ENCODE measurements at places on chromosomes 16 and 17.

GRCh38 chr17:41982026-41982760 is 15.6 kb downstream of the CNP start:
- peak; percentile 81 for DNase-seq

- DNase-seq: no peak
Measured at GRCh38 chr17:1630662-1631061, 2.0 kb upstream of the SLC43A2 start.

GRCh38 chr16:69049146-69049545 is 56.3 kb upstream of the HAS3 start:
- DNase-seq: peak; percentile 56

- no peak for DNase-seq
Measured at GRCh38 chr16:87560428-87561199, 41.7 kb upstream of the JPH3 start.

DNA sequence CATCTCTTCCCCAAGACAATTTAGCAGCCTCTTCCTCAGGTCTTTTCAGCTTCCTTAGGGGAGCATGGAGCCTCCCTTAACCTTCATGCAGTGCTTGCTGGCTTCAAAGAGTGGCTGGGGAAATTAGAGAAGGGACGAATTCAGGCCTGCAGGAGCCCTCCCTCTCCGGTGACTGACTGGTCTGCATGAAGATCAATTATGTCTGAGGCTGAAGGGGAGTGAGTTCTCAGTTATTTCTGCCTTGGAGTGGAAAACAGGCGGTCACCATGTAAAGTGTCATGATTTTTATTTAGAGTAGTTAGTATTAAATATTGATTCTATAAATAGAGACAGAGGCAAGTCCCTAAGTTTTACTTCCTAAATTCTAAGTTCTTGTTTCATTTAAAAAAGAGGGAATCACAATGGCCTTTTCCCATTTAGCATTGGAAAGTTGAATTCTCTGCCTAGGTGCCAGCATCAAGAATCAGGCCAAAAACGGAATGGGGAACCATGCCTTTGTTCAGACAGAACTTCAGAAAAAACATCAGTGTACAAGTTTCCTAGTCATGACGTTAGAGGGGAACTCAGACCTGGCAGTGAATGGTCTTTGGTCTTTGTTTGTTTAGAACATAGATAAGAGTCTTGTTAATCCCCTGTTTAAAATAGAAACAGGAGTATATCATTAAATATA is 4.4 kb downstream of the GABARAPL2 start:
- DNase-seq: no peak

DNA sequence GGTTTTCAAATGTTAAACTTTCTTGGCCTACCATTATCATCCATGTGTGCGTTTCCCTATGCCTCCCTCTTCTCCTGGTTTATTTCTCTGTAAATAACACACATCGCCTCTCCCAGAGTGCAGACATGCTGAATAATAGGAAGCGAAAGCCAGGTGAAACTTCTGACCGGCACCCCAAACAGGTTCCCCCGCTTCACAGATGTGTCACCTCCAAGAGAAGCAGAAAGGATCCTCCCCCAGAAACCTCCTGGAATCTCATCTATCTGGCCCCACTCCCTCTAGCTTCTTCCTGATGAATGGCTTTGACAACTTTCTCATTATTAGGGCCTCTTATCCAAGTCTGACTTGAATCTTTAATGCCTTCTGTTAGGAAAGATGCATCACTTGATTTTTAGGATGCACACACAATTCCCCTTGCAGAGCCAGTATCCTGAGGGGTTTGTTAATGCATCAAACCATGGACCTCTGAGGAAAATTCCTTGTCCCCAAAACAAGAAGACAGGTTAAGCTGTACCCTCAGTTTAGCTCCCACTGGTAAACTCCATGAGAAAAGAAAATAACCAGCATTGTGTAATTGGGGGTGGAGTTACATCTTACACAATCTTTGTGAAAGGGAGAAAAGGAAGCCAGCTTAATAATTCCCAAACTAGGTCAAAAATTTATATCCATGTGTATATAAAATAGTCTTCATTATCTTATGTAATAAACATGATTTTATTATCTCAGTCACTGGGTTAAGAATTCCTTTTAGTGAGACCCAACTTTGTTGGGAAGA is 20.1 kb upstream of the HYDIN start:
- no peak for DNase-seq

GRCh38 chr16:87178177-87178863 is 138.9 kb downstream of the C16orf95 start:
- peak; percentile 39 for DNase-seq

DNA sequence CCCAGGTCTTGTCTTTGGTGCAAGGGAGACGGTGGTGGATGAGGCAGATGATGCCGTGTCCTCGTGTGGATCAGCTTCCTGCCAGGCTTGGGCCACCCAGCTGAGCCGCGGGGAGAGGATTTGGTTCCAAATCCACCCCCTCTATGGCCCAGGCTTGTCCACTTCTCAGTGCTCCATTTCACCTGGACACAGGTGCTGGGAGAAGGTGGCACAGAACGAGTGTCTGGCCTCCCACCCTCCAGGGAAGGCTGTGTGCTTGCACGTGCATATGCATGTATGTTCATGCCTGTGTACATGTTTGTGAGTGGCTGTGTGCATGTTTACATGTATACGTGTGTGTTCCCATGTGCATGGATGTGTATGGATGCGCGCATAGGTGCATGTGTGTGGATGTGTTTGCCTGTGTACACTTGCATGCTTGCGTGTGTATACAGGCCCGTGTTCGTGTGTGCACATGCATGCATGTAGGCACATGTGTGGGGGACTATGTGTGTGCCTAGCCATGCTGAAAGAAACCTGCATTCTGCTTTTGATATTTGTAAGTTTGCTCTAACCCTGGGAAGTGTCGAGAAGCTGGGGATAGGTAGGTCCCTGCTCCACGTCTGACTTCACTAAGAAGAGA is 196.3 kb downstream of the IRF8 start:
- DNase-seq: no peak

DNA sequence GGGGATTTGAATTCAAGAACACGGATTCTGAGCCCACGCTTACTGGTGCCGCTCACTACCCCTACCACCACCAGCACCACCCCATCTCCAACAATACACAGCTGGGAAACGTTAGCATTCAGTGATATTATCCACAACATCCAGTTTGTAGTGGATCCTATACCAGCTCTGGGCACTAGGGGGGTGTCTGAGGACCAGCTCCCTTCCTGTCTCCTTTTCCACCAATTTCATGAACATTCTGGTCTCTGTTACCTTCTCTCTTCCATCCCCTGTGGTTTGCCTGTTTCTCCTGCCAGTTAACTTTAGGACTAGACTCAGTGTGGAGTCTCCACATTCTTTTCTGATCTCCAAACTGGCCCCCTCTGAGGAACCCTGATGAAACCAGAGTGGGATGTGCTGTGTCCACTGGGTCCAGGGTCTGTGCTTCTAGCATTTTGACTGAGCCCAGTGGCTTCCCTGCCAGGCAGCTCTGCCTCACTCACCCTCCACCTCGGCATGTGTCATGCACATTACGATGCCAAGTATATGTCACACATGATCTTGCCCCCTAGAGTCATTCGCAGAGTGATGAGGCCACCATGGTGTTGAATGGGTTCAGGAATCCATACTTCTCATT is 187.0 kb upstream of the CDH13 start:
- DNase-seq: peak; percentile 9

- no peak for DNase-seq
Measured at GRCh38 chr17:41627316-41628072, 3.1 kb upstream of the KRT17 start.

GRCh38 chr17:8153525-8153956 is 1.3 kb upstream of the PER1 start:
- peak; percentile 94 for DNase-seq

DNA sequence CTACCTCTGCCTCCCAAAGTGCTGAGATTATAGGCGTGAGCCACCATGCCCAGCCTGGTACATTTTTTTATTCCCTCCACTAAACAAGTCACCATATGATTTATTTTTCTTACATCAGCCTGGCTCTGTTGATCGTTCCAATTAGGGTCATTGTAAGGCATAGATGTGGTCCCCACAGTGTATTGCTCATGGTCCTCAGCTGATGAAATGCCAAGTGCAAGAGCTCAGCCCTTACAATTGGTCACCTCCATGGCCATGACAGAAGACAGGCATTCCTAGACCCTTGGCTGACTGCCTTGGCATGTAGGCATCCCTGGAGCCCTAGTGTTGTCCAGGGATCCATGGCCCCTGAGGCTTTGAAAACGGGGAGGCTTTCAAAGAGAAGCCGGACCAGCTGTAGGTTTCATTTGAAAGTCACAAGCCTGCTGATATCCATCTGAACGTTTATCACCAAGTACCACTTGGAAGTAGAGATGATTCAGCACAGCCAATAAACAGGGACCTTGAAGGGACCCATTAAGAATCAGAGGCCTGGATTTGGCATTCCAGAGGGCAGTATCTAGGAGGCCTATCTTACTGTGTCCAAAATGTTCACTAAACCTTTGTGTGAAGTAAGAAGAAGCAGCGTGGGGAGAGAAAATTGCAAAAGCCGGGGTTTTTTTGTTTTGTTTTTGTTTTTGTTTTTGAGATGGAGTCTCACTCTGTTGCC is 20.6 kb upstream of the PRKCA start:
- DNase-seq: peak; percentile 43

DNA sequence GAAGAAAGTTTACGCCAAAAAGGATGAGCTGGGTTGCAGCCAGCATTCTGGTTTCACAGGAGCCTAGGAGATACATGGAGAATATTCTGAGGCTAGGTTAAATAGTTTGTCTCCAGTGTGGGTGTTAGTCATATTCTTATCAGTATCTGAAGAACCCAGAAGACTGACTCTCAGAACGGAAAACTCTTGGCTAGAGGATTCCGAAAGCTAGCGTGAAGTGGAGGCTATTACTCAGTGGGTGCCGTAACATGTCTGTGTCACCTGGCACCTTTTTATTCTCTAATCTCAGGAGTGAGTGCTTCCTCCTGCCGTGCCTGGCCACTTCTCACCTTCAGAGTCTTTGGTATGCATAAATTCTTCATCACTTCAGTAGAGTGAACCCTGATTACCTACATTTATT is 199.5 kb downstream of the WWOX start:
- no peak for DNase-seq

- DNase-seq: no peak
Measured at GRCh38 chr17:12548558-12548957, 117.1 kb upstream of the MYOCD start.

DNA sequence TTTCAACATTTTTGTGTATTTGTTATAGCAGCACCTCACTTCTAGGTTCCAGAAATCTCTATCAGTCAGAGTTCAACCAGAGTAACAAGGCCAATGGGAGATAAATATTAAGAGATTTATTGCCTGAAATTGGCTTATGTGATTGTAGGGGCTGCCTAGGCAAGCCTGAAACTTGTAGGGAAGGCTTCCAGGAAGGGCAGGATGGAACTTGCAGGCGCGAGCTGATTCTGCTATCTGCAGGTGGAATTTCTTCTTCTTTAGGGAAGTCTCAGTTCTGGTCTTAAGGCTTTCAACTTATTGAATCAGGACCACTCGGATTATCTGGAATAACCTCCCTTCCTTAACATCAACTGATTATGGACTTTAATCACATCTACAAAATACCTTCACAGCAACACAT is 199.5 kb upstream of the NLRP1 start:
- DNase-seq: no peak

DNA sequence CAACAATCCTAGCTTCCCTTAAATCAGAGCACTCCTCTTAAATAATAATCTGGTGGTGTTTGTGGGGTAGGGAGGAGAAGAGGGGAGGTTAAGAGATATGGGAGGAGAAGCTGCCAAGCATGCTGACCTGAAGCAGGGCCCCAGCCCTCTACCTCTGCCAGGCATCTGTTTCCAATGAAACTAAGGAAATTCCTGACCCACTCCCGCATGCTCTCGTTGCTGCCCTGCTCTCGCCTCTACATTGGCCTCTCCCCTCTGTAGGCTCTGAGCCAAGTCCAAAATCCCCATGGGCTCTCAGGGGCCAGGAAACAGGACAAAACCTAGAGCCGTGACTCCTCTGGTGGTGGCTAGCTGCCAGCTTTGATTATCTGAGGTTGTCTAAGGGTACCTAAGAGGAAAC is 559.5 kb upstream of the CDH11 start:
- no peak for DNase-seq

DNA sequence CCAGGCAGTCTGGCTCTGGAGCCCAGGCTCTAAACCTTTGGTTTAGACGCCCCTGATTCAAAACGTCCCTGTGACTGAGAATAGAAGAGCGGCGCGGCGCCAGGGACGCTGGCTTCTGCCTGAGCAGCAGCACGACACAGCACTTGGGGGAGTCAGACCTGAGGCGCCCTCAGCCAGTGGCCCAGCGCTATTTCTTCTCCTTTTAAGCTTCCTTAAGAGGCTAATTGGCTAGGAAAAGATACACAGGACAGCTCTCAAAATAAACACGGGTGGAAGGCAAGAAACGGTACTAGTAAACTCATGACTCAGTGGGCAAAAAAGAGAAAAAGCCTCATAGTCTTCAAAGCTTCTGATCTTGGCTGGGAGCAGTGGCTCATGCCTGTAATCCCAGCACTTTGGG is 34.9 kb downstream of the GTF3C1 start:
- no peak for DNase-seq

DNA sequence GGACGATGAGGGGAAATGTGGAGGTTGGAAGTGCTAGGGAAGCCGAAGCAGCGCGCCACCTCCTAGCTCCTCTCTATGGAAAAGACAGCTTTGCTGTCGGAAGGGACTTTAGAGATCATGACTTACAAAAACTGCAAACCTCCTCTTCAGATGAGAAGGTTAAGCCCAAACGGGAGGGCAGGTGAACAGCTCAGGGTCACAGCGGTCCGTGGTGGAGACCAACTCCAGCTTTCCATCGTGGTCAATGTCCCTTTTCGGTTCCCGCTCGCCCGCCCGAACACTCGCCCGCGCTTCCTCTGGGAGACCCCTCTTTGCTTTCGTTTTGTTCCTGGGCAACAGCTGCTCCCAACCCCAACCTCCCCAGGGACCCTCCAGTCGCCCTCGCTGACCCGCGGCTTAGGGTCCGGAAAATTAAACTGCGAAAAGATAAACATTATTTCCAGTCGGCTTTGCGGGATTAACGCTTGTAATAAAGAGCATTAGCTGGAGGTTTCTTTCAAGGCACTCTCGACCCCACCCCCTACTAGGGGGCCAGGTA is 7.7 kb downstream of the IRX6 start:
- no peak for DNase-seq

- no peak for DNase-seq
Measured at GRCh38 chr17:330993-331701, 21.5 kb downstream of the RPH3AL start.

DNA sequence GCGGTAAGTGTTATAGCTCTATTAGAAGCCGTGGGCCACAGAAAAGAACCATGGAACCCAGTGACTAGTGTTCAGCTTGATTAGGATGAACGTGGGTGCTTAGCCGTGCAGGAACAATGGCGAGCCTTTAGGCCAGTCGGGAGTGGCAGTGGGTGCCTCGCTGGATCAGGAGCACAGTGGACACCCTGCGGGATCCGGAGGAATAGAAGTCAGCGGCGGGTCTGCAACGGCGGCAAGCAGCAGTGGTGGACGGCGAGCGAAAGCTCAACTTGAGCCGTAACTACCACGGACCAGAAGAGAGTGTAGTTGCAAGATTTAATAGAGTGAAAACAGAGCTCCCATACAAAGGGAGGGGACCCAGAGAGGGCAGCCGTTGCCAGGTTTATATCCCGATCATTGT is 37.3 kb upstream of the CDH15 start:
- DNase-seq: no peak

Measured in astrocyte of the hippocampus (primary cell).